Stimulated activated naive CD8-positive, alpha-beta T cell treated with anti-CD3 and anti-CD28 coated beads, Interleukin-15, Interleukin-2, amounts not matched to agents 100 U/mL and 50 U/mL, for 24 hours (primary cell): ENCODE measurements at places on chromosomes 2 and 18.

DNA sequence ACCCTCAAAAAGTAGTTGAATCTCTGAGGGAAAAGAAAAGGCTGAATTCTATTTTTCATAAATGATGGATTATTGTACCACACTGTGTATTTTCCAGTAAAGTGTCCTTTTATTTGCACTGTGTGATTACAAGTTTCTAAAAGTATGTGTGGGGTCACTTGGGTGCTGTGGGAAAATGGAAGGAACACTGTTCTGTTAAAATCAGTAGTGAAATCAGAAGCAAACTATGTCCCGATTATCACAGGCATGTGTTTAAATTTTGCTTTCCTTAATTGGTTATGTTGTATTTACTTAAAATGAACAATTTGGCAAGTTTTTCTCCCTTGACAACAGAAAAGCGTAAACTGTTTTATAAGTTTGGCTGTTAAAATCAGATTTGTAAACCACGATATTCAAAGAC lies 353.1 kb downstream of the ARHGAP15 start:
- DNase-seq = no peak

GRCh38 chr2:20670315-20671035 lies 3.5 kb downstream of the GDF7 start:
- no peak for DNase-seq

DNA sequence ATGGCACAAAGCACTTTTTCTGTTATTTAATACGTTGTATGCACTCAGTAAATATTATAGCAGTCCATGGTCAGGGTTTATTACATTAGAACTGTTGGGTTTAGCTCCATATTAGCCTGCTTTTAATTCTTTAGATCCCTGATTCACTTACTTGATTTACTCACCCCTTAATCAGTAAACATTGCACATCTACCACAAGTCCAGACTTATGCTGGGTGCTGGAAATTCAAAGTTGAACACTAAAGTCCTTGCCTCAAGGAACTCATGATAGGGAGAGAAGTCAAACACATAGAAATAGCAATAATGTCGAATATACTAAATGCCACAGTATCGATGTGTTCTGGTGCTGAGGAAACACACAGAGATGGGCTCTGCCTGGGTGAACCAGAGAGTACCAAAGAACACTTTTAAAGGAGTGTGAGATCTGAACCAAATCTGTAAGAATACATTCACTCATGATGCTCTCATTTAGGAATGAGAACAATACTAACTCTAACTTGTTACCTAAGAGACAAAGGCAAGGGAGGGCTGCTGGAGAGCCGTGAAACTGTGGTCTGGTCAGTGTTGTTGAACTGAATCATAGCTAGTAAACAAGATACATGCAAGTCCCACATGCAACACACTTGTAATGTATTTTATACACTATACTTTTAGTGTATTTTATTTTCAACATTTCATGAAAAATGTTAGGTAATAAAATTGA lies 4.9 kb downstream of the STAT4 start:
- DNase-seq = no peak

GRCh38 chr18:45666520-45666919 lies 51.2 kb downstream of the SLC14A2 start:
- no peak for DNase-seq

GRCh38 chr2:98898423-98898841 lies 37.6 kb downstream of the CRACDL start:
- no peak for DNase-seq

DNA sequence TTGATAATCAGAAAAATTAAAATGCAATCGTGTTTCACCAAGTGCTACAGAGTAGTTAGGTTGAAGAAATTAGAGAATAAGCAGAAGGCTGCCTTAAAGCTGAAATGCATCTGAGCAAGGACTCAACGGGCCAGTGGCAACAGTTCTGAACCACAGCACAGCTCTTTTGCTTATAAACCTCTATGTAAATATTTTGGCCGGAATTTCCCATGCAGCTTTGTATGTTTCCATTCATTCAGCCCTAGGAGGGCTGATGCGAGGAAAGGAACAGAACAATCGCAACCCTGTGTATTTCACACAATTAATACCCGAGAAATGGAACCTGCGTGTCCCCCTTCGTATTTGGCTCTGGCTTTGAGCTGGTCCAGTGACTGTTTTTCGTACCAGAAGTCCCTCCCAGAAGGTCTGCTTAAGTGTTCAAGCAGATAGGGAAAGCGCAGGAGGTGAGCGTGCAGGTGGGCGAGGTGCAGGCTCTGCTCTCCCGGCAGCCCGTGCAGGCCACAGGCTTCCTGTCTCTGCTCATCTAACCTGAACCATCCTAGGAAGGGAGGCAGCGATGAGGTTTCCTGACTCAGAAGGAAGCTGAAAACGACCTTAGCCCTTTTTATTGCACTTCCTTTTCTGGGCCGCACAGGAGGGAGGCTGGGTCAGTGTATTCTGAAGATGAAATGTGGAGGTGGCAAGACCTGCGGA lies 67.3 kb downstream of the ASB1 start:
- DNase-seq = peak; percentile 32

- DNase-seq = no peak
Measured at GRCh38 chr2:109343460-109343859, 214.5 kb downstream of the SH3RF3 start.

- no peak for DNase-seq
Measured at GRCh38 chr2:202278036-202278760, 12.6 kb downstream of the NOP58 start.

- DNase-seq = no peak
Measured at GRCh38 chr2:35081001-35081621, 1274.5 kb upstream of the CRIM1 start.

DNA sequence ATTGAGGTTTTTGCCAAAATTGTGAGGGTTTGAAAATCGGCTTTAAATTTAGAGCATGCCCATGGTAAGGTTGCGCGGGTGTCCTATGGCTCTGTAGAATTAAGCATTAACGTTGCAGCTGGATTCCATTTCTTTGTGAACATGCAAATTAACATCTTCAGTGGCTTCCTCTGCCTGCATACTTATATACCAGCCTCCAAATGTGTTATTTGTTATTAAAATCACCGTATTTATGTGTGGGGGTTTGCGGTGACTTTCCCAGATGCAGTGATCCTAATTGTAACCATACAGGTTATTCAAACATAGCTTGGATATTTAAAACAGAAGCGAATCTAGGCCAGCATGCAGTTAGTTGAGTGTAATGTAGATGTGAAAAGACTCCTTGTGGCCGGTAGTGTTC lies 80.2 kb downstream of the TGOLN2 start:
- no peak for DNase-seq

GRCh38 chr2:8501061-8501720 lies 180.7 kb upstream of the ID2 start:
- no peak for DNase-seq

DNA sequence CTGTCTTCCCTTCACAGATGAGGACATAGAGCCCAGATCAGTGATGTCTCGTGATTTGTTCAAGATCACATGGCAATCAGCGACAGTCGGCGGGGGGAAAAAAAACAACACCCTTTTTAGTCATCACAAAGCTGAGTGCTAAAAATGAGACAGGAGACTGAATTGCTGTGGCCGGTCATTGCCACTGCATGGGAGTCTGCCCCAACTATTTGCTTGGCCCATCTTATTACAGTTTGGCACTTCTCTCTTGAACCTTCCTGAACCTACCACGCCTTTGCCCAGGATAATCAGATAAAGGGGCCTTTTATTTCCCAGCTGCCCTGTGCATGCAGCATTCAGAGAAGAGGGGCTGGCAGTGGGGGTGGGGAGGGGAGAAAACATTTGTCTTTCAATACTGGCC lies 42.7 kb downstream of the SETBP1 start:
- DNase-seq = no peak

- DNase-seq = no peak
Measured at GRCh38 chr2:151718796-151719195, 15.5 kb downstream of the NEB start.

DNA sequence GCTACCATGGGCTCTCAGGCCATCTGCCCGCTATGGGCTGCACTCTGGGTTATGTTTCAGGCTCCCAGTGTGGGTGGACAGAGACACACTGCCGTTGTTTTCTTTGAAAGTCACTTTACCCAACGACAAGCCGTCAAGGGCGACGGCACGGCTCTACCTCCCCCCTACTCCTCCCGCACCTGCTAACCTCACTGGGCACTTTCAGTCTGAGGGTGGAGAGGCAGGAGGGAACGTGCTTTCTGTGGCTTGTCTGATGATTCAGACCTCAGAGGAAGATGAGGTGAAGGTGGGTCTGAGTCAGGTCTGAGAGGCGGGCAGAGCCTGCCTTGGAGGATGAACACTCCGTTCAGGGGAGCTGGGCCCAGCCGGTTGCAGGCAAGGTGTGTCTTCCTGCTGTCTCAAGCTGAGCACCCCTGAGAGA lies 147.6 kb upstream of the HDAC4 start:
- peak; percentile 70 for DNase-seq

DNA sequence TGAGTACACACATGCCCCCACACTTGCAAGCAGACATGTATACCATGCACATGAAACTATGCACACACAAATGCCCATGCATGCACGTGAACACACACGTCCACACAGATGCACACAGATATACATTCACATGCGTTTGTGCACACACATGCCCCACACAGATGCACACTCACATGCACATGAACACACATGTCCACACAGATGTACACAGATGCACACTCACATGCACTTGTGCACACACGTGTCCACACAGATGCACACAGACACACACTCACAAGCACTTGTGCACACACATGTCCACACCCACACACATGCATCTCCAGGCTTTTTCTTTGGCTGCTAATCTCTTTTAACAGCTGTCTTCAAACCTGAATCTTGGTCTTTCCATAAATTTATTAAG lies 31.1 kb downstream of the SNTG2 start:
- DNase-seq = no peak

DNA sequence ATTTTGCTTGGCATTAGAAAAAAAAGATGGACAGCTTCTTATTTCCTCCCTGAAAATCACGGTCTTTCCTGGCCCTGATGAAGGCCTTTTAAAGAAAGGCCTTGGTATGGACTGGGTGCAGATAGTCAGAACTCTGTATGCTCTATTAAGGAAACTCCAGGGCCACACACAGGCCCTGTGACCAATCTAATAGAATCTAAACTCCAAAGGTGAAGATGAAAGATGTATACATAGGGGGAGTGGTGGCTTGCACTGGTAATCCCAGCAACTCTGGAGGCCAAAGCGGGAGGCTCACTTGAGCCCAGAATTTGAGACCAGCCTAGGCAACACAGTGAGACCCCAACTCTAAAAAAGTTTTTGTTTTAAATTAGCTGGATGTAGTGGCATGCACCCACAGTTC lies 37.3 kb downstream of the OXER1 start:
- DNase-seq = no peak

- DNase-seq = no peak
Measured at GRCh38 chr18:68928762-68929675, 131.1 kb downstream of the CCDC102B start.

- DNase-seq = no peak
Measured at GRCh38 chr2:37554155-37554510, 117.3 kb downstream of the CDC42EP3 start.

DNA sequence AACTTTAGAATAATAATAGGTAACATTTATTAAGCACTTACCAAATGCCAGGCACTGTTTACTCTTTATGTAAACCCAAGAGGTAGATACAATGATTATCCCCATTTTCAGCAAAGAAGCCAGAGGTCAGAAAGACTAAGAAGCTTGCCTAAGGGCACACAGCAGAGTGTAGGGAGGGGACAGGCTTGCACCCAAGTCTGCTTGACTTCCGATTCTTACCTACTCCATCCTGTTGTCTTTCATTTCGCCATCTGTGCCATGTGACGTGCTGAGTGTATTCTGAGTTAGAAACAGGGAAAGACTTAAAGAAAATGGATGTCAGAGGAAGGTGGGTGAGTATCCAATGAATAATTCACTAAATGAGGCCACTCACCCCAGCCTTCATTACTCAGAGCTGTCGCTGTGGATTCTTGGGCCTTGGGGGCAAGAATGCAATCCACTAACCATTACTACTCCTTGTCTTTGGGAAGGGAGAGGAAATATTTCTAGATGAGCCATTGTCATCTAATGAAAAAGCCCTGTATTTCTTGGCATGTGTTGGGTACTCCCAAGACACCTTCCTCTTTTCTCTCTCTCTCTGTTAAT lies 76.4 kb upstream of the BCL11A start:
- no peak for DNase-seq

DNA sequence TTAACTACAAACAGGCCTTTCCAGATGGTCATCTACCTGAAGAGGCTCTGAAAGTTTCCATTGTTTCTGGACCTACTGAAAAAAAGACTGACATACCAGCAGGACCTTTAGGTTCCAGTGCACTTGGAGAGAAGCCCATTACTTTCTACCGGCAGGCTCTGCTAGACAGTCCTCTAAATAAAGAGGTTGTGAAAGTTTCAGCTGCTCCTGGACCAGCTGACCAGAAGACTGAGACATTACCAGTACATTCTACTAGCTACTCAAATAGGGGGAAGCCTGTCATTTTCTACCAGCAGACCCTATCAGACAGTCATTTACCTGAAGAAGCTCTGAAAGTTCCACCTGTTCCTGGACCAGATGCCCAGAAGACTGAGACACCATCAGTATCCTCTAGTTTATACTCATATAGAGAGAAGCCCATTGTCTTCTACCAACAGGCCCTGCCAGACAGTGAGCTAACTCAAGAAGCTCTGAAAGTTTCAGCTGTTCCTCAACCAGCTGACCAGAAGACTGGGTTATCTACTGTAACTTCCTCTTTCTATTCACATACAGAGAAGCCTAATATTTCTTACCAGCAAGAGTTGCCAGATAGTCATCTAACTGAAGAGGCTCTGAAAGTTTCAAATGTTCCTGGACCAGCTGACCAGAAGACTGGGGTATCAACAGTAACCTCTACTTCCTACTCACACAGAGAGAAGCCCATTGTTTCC lies 65.8 kb downstream of the ALMS1 start:
- no peak for DNase-seq

DNA sequence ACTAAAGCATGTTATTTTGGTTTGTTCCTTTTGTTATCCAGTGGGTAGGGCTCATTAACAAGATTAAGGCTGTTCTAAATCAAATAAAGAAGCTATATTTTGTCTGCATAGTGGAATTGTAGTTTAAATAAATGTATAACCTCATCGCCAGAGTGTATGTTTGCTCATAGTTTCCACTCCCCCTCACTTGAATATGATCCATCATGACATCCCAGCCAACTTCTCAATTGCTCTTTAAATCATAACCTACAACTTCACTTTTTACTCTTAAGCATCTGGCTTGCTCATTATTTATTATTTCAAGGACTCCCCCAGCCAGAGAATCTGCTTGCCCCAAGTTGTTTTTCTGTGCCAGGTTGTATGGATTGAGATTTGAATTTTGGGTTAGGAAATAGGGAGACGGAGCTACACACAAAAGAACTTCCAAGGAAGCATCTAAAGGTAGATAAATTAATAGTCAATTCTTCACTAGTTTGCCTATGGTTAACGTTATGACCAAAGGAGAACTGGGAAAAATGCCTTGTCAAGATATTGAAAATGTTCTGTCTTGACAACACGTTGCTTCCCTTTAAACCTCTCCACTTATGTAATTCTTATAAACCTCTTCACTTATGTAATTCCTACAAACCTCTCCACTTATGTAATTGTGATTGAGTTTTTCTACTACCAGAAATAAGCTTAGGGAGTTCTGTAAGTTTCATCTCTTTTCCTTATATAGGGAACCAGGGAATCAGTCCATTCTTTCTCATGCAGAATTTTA lies 55.4 kb upstream of the UPP2 start:
- no peak for DNase-seq
